CD14-positive monocyte (primary cell): ENCODE measurements at places on chromosomes 2 and 18.

- DNase-seq = no peak
Observed at GRCh38 chr2:183037553-183038340, 510 bp downstream of the NCKAP1 start.

GRCh38 chr2:36396878-36397539 lies 41.4 kb downstream of the CRIM1 start:
- no peak for DNase-seq

GRCh38 chr2:106058469-106059137 lies 135.5 kb downstream of the UXS1 start:
- no peak for DNase-seq

- DNase-seq = no peak
Observed at GRCh38 chr2:17911491-17912260, 33.2 kb downstream of the KCNS3 start.

- DNase-seq = no peak
Observed at GRCh38 chr2:28590496-28591301, 94.8 kb downstream of the PLB1 start.

- DNase-seq = no peak
Observed at GRCh38 chr2:118837067-118837466, 10.4 kb downstream of the EN1 start.

- DNase-seq = no peak
Observed at GRCh38 chr2:227826019-227826521, 12.4 kb downstream of the CCL20 start.

DNA sequence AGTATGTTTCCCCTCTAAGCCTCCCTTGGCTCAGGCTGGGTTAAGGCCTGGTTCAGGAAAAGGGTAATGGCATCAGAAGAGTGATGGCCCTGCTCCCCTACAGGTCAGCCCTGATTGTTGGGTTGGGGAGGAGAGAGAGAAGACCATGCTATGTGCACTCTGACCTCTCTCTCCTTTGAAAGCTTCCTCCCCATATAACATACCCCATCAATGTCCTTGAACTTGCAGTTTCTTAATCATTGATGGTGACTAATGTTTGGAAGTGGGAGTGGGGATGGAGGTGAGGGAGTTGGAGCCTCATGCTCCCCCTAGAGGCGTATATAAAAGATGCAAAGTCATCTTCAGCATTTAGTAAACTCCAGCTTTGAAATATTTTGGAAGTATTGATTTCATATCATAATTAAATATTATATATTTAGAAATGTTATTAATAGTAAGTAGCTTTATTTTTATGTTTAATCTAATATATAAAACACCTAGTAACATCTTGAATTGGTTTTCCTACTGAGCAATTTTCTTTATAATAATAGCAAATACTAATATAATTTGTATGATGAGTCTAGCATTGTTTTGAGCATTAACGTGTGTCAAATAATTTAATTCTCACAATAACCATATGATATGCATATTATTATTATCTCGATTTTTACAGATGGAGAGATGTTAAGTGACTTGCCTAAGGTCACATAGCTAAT lies 8.8 kb downstream of the PLCL1 start:
- peak; percentile 65 for DNase-seq

- no peak for DNase-seq
Observed at GRCh38 chr2:191061381-191061980, 47.5 kb upstream of the STAT1 start.

DNA sequence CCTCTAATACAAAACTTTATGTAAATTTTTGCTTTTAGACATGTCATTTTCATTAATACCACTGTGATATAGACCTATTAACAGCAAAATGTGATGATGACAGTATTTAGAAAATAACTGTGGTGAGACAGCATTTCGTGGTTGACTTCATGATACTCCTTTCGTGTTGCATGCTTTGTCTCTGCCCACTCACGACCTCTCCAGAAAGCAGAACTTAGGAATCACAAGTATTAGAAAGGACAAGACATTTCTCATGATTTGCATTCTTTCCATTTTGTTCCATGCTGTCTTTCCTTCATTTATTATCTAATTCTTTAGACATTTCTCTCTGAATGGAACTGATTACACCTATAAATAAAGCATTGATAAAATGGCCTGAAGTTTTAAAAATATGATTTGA lies 85.2 kb upstream of the POU3F3 start:
- DNase-seq = peak; percentile 32

DNA sequence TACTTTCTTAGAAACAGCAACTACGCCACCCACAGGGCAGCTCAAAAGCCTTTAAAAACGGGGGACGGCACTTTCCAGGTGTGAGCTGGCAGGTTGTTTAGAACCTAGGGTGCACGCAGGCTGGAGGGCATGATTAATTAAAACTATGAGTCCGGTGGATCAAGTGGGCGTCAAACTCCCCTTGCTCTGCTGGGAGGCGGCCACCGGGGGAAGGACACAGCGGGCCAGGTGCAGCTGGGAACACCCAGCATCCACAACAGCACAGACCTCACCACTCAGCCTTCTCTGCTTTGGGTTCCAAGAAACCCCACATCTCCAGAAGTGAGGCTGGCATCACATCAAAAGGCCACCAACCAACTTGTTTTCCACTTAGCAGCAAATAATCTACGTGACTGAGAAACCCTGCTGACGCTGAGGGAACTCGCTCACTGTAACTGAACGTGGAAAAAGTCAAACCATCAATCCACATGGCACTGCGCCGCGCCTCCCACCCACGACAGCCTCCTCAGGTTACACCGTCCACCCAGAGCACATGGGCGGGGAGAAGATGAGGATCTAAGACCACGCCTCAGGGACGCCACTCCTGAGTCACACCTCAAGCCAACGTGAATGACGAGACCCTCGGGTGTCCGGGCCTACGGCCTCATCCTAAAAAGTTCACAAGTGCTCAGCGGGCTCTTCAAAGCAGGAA lies 118.2 kb downstream of the ZNF516 start:
- no peak for DNase-seq

DNA sequence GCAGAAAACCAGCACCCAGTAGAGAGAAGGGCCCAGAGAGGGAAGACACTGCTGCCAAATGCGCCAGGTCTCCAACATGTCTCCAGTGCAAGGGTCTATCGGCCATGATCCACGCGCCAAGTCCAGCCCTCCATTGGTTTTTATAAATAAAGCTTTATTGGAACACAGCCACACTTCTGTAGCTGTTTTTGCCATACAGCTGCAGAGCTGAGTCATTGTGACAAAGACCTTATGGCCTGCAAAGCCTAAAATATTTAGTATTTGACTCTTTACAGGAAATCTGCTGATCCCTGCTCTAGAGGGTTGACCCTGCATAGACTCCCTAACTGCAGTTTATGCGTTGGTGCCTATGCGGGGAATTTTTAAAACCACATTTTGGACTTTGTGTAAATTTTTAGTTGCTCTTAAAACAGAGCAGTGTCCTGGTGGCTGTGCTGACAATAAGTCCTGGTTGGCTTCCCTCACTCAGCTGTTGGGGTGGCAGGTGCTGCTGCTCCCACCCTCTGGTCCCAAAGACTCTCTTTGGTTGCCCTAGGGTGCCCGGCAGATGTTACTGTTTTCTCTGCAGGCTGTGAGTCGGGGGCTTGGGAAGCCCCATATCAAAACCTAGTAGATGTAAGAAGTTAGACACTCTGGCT lies 154.9 kb downstream of the CTIF start:
- no peak for DNase-seq

GRCh38 chr2:127651971-127652550 lies 6.1 kb downstream of the GPR17 start:
- no peak for DNase-seq

- DNase-seq = peak; percentile 92
Observed at GRCh38 chr2:96556441-96557330, 20.1 kb downstream of the ARID5A start.

- no peak for DNase-seq
Observed at GRCh38 chr2:27545348-27546141, 37.3 kb upstream of the ZNF512 start.

DNA sequence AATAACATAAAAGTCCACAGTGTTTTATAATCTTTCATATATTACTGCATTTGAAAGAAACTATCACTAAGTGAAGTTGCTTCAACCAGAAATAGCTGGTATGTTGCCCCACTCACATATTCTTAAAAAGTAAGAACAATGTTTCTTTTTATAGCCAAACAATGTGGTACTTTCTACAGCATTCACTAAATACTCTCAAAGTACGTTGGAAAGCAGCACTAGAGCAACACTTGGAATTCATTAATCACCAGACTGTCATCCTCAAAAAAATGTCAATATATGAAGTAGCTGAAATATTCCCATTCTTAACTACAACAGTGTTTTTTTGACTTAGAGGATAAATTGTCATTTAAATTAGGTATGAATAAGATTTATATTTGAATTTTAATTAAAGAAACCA lies 32.8 kb downstream of the COBLL1 start:
- DNase-seq = no peak

DNA sequence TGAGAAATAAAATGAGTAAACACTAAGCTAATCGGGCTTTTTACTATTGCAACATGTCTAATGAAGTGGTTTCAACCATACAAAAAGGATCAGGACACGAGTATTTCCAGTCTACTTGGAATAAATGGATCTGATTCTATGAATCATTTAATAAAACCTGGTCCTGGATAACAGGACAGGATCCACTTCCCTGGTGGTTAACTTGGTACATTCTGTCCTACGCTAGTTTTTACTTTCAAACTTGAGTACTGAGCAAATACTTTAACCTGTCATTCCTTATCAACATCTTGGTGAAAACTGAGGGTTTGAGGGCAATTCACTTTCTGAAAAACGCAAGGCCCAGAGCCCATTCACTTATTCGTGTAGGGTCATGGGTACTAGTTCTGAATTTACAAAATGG lies 33.5 kb downstream of the CHST10 start:
- DNase-seq = no peak

GRCh38 chr2:26313446-26313845 lies 32.5 kb upstream of the SELENOI start:
- no peak for DNase-seq

GRCh38 chr2:237980087-237980486 lies 13.3 kb downstream of the UBE2F start:
- no peak for DNase-seq

- no peak for DNase-seq
Observed at GRCh38 chr2:166831930-166832329, 56.4 kb upstream of the XIRP2 start.

- peak; percentile 92 for DNase-seq
Observed at GRCh38 chr2:225025917-225026571, 16.2 kb downstream of the DOCK10 start.

DNA sequence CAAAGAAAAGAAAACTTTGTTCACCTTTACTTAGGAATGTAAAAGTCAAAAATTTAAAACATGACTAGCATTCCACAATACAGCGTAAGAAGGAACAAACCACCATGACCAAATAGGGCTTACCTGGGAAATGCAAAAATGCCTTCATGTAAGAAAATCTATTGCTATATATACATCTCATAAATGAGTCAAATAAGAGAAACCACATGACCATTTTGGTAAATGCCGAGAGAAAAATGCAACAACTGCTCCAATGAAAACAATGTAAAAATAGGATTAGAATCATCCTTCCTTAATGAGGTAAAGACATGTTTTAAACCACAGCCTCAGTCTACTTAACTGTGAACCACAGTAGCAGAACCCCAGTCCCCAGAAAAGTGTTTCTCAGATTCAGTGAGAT lies 49.4 kb downstream of the TGOLN2 start:
- no peak for DNase-seq

- no peak for DNase-seq
Observed at GRCh38 chr18:36527740-36528455, 230.4 kb downstream of the FHOD3 start.

- DNase-seq = no peak
Observed at GRCh38 chr18:60003610-60004185, 103.9 kb downstream of the PMAIP1 start.

DNA sequence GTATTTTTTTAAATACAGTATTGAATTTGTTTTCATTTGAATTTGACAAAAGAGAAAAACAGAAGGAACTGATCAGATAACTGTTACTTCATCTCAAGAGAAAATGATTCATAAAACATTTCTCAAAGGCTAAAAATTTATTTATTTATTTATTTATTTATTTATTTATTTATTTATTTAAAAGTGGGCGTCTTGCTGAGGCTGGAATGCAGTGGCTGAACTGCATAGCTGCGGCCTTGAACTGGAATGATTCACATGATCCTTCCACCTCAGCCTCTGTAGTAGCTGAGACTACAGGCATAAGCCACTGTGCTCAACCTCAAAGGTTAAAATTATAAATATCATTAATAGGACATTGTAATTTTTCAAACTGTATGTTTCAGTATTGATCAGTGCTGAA lies 4.5 kb upstream of the PUM2 start:
- DNase-seq = no peak

GRCh38 chr2:144607891-144608521 lies 88.1 kb upstream of the ZEB2 start:
- peak; percentile 85 for DNase-seq

DNA sequence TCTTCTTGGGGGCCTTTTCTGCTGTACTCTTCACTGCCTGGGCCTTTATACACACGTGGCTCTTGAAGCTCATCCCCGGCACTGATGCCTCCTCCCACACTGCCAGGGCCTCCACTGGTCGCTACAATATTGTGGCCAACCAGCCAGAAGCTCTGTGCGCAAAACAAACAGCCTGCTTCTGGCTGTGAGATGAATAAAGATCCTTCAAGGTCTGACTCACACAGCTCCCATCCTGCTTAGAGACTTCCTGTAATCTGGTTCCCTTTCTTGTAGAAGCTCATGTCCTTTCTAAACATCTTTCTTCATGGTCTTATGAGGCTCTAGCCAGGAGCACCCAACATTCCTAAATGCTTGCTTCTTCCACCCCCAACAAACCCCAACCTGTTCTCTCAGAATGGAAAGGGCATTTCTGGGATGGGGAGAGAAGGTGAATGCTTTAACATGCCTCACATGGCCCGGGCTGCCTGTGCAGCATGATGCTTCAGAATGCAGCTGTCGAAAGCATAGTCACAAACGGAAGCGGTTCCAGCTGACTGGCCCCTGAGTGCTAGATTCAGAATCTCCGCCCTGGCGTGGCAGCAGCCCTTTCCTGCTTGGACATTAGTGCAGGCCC lies 24.6 kb downstream of the NRP2 start:
- peak; percentile 86 for DNase-seq

DNA sequence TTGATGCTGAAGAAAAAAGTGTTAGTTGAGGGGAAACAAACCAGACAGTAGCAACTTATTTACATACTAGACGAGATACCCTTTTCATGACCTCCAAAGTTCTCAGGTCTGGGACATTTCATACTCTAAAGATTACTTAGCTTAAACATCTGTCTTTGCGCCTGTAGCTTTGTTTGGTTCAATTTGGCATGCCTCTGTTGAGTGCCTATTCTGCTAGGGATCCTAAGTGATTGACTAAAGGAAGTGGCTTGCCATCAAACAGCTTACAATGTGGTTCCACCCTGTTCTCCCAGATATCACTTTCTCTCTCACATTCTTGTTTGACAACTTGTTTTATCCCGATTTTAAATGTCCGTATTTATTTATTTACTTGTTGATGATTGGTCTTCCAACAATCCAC lies 488.8 kb downstream of the PARD3B start:
- DNase-seq = no peak

- peak; percentile 7 for DNase-seq
Observed at GRCh38 chr2:37923308-37924055, 1.6 kb upstream of the RMDN2 start.

GRCh38 chr2:137838255-137839092 lies 125.8 kb upstream of the HNMT start:
- peak; percentile 9 for DNase-seq

GRCh38 chr2:239911641-239912071 lies 113.5 kb downstream of the NDUFA10 start:
- DNase-seq = no peak
